ENCODE measurements at places on chromosomes 3 and 15.

DNA sequence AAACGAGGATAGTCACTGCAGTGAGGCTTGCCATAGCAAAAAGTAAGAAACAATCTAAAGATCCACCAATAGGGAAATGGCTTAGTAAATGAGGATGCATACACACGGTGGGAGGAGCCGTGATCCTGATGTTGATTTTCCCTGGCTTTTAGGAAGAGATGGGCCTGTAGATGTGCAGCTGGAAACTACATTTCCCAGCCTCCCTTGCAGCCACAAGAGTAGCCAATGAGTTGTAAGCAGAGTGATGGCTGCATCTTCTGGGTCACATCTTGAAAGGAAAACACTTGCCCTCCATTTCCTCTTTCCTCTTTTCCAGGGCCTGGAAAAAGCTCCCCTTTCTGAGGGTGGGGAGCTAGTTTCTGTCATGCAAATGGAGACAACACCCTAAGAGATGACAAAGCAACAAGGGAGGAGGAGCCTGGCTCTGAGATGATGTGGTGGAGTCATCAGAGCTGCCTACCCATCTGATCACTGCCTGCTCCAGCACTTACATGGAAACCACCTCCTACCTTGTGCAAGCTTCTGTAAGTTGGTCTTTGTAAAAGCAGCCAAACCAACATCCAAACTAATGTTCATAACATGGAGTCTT, 139.1 kb downstream of the TLE3 start:
- DNase-seq = peak; percentile 20

DNA sequence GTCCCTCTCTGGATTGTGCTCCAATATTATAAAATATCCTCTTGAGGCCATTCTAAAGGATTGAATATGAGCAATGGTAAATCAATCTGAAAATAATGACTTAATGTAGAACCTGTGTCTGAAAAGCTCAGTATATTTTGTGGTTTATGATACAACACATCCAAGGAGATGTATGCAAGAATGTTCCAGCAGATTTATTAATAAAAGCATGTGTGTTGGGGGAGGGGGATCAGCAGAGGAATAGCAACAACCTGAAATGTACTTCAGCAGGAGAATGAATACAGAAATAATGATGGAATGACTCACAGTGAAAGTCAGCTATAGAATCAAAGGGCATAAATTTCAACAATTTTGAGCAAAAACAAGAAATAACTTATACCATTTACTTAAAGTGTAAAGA, 56.7 kb upstream of the NUDT16 start:
- no peak for DNase-seq

DNA sequence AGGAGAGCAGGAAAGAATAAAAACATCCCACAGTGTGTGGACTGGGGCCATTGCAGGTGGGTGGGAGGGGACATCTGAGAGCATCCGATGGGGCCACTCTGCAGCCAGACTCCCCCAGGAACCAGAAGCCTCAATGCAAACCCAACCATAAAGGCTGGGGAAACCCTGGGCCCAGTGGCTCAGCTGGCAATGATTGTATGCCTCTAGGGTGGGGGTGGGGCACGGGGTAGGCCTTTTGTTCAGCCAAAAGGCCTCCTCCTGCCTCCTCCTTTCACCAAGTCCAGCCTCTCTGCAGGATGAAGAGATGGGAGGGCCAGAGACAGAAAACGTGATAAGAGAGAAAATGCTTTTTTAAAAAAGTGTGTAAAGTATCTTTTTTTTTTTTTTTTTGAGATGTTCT, 45.5 kb upstream of the HERC1 start:
- DNase-seq = no peak

DNA sequence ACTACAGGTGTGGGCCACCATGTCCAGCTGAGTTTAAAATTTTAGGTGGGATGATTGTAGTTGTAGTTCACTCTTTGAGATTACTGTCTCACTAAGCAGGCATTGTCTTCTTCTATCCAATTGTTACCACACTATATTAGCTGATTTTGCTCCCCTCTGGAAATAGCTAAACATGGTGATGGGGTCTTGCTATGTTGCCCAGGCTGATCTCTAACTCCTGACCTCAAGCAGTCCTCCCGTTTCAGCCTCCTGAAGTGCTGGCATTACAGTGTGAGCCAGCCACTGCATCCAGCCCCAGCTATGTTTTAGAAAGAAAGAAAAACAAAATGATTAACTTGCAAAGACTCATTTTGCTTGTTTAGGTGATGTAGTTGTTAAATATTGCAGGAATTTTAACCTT, 30.6 kb downstream of the YEATS2 start:
- DNase-seq = no peak

GRCh38 chr3:188516515-188516914, 362.6 kb downstream of the LPP start:
- no peak for DNase-seq

DNA sequence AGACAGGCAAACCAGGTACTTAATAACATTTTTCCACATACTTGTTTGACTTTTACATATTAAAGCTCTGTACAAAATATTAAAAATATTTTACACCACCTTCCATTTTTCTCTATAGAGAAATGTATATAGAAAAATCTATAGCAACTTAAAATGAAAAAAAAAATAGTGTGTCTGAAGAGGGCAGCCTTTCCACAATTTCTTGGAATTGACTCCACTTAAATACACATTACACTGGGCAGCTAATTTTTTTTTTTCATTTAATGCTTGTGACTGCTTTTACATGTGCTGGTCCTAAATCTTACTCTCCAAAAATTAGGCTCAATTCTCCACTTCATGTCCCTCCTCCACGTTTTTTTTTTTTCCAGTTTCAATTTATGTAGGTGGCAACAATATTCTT, 427.0 kb upstream of the RBMS3 start:
- DNase-seq = peak; percentile 14

- DNase-seq = no peak
Measured at GRCh38 chr3:101690972-101691371, 4.5 kb upstream of the RPL24 start.

DNA sequence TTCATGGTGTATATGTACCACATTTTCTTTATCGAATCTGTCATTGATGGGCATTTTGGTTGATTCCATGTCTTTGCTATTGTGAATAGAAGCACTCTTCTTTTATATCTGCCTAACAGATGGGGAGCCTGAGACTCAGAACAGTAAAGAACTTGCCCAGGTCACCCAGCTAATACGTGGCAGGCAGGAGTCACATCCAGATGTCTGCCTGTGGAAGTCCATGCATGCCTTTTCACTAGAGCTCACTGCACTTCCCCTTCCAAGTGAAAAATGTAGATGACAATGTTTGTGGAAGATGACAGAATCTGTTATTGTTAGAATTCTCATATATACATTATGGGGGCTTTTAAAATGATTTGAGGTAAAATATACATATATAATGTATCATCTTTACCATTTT, 165.0 kb downstream of the PDZRN3 start:
- DNase-seq = no peak

DNA sequence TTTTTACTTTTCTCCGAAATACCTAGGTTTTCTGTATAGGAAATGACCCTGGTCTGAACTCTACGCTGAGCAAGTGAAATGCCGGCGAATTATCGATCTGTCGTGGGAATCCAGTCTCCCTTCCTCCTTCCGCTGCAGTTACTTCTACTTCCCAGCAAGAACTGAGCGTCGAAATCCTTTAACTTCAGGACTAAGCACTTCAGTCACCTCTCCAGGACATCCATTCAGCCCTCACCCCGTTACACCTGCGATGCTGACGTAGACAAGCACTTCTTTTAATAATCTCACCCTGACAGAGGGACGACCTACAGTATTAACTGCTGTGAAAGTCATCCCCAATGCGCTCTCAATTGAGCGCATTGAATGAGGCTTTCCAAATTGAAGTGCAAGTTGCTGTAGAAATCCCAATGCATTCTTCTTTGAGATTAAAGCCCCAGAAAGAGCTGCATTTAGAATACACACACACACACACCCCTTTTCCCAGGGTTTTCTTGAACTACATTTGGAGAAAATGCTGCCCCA, 1.3 kb downstream of the TOP2B start:
- DNase-seq = peak; percentile 25
